Activated CD4-positive, alpha-beta T cell treated with anti-CD3 and anti-CD28 coated beads, Interleukin-2, amount 10 ng/mL, durations not matched to agents 24 days and 14 days (primary cell): ENCODE measurements at places on chromosomes 16 and 17.
A peak's percentile ranks its signal among the peaks of the same experiment; 100 is the strongest.

DNA sequence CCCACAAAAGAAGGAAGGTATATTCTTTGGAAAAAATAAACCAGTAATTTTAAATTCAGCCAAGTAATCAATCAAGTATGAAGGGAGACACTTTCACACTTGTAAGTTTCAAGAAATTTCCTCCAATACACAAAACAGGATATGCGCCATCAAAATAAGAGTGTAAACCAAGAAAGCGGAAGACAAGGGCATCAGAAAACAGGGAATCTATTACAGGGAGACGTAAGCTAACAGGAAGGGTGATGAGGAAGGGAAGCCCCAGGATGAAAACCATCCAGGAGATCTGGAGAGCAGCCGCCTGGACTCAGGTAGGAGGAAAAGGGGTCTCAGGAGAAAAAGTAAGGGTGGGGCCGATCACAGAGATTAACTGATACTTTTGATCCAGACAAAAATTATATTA is 31.8 kb upstream of the PITPNM3 start:
- DNase-seq = no peak

- DNase-seq = no peak
Measured at GRCh38 chr17:69466905-69467667, 52.6 kb downstream of the MAP2K6 start.

GRCh38 chr17:67482764-67483163 is 105.7 kb downstream of the PITPNC1 start:
- no peak for DNase-seq

DNA sequence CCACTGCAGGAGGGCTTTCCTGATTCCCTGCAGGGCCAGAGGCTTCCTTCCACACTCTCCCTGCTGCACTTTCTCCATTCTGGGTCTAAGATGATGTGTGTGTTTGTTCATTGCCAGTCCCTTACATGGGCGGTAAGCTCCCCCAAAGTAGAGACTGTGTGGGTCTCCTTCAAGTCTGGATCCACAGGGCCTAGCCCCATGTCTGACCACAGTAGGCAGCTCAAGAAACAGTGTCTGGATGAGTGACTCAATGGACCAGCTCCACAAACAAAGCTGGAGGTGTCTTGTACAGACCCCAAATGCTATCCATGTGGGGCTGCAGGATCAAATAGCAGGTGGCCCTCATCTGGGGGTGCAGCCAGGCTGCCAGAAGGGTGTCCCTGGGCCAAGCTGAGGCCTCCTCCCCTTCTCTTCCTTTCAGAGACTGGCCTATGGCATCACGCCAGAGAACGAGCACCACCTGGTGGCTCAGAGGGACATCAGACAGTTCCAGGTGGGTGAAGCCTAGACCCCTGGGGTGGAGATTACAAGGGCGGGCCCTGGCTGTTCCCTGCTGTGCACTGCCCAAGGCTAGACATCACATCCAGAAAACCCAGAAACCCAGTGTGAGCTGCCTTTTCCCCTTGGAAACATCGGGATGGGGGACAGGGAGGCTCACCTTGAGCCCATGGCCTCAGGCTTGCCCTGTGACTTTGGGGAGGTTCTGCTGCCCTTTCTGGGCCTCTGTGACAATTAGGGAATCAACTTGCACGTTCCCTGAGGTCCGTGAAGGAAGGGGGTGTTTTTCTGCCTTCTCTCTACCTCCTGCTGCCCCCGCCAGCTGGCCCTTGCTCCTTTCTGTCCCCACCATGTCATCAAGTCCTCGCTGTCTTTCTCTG is 45.9 kb downstream of the SLC6A2 start:
- DNase-seq = peak; percentile 79

DNA sequence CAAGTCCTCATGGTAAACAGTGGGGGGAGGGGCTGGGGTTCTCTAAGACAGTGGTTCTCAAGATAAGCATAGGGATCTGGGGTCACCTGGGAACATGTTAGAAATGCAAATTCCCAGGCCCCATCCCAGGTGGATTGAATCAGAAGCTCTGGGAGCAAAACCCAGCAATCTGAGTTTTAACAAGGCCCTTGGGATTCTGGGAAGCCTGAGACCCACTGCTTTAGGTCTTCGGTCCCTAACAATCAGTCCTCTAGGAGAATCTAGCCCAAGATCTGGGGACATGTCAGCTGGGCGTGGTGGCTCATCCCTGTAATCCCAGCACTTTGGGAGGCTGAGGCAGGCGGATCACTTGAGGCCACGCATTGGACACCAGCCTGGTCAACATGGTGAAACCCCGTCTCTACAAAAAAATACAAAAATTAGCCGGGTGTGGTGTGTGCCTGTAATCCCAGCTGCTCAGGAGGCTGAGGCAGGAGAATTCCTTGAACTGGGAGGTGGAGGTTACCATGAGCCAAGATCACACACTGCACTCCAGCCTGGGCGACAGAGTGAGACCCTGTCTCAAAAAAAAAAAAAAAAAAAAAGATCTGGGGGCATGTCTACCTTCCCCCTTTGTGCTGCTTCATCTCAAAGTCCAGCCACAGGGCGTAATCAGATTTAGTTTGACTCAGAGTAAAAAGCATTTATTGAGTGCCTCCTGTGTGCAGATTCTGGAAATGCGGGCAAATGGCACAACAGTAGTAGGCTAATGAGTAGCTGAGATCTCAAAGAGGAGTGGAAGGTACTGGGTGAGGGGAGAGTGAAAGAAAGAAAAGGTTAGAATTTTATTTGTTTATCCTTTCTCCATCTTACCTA is 8.8 kb upstream of the NR1D1 start:
- DNase-seq = no peak

GRCh38 chr17:34259146-34259545 is 4.1 kb downstream of the CCL2 start:
- DNase-seq = no peak

DNA sequence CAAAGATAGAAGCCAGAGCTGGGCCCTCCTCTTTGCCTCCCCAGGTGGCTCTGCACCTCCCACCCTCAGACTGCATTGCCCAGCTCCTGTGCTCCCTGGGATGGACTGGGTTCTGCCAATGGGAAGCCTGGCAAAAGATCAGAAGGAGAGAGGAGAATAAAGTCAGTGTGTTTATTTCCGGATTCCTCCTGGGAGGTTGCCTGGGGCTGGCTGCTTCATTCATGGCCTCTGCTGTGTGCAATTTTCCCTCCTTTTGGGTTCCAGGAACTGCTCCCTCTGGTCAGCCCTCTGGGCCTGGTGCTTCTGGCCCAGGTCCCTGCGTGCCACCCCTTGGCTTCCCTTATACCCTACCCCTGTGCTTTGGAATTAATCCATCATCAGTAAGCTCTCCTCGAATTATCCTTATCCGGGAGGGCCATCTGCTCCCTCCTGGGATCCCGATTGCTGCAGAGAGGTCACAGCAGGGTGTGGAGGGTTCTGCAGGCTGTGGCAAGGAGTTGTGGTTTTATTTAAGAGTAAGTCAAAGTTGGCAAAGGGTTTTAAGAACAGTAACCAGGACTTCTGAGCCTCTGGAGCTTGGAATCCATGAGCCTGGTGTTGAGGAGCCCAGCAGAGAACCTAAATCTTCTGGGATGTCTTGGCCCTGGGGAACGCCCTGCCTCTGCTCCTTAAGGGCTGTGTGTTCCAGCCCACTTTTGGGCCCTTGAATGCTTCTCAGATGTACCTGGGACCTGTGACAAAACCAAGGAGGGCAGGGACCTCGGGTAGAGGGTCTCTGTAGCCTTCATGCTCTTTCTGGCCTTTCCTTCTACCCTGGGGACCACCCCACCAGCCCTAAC is 8.2 kb upstream of the MMP2 start:
- DNase-seq = no peak

DNA sequence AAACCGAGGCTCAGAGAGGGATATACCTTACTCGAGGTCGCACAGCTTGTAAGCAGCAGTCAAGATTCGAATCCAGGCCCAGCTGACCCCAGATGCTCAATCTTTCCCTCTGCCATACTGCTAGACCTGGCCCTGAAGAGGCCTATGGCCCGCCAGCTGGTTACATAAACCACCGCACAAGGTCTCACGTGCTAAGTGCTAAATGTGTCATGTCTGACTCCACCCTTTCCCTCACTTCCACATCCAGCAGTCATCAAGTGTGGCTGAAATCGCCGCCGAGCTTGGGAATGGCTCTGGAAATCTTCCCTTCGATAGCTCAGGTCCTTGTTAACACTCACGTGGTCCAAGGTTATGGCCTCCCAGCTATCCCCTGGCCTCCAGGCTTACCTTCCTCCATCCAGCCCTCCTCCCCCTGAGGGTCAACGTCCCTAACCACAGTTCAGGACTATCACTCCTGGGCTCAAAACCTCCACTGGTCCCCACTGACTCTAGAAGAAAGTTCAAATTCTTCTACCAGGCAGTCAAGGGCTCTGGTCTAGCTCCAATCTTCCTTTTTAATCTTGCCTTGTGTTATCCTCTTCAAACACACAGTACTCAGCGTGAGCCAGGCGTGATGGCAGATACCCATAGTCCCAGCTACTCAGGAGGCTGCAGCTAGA is 3.5 kb downstream of the ZBTB4 start:
- DNase-seq = no peak

GRCh38 chr16:2838928-2839327 is 8.8 kb downstream of the ZG16B start:
- DNase-seq = peak; percentile 84

GRCh38 chr16:87844120-87844733 is 25.1 kb downstream of the SLC7A5 start:
- DNase-seq = no peak

- DNase-seq = no peak
Measured at GRCh38 chr17:78473951-78474613, 95.6 kb downstream of the PGS1 start.

DNA sequence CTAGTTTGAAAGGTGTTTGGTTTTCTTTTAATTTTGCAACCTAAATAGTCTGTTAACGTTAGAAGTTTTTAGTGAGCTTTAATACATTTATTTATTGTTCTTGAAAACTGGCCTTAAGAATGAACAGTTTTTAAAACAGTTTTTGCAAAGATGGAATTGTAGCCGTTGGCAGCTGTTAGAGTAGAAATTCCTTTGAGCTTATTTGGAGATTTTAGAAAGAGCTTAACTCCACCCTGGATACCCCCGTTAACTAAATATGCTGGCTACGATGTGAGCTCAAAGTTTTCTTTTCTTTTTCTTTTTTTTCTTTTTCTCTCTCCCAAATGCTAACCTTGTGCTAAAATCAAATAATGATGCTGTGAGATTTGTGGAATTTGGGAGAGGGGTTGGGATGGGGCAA is 75.2 kb downstream of the COX10 start:
- no peak for DNase-seq

DNA sequence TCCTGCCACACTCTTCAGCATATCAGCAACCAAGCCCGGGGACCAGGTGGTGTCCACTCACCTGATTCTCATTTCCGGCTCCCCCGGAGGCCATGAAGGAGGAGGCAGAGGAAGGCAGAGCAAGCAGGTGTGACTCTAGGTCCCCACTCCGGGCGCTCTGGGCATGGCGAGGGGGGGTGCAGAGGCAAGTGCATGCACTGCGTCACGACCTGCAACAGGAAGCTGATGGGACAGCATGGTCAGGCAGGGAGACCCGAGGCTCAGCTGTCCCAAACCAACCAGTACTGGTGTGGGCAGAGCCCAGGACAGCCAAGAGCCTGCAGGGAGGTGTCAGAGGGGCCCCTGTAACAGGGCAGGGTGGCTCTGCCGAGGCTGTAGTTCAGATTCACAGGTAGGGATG is 2.1 kb upstream of the ENGASE start:
- no peak for DNase-seq

- DNase-seq = no peak
Measured at GRCh38 chr16:2704983-2705275, 15.1 kb downstream of the PRSS27 start.

GRCh38 chr17:44353672-44354331 is 8.7 kb downstream of the GRN start:
- DNase-seq = peak; percentile 76

- DNase-seq = no peak
Measured at GRCh38 chr16:8641671-8642070, 20.2 kb downstream of the METTL22 start.

GRCh38 chr17:45172541-45173286 is 11.0 kb downstream of the HEXIM2 start:
- DNase-seq = peak; percentile 84

GRCh38 chr16:2904922-2905240 is 6.8 kb upstream of the FLYWCH1 start:
- DNase-seq = no peak

GRCh38 chr16:23175651-23176050 is 6.9 kb upstream of the SCNN1G start:
- no peak for DNase-seq

- no peak for DNase-seq
Measured at GRCh38 chr16:86082418-86083030, 183.6 kb downstream of the IRF8 start.
